NCI-H460 (cell line): ENCODE measurements at places on chromosomes 13 and 19.

DNA sequence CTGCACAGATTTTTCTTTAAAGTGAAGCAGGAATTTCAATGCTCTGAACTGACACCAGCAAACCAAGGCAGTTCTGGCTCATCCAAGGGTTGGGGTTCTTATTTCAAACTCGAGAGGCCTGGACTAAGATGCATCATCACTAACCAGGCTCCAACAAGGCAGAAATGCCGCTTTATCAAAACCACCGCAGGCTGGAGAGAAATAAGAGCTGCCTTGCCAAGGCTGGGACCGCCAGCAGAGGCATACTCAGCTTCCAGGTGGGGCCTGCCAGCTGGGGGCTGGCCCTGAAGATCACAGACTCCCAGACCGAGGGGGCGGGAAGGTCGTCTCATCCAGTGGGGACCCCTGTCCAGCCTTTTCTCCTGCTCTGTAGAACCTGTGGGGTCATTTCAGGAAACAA lies 37.4 kb upstream of the GAS6 start:
- no peak for DNase-seq

DNA sequence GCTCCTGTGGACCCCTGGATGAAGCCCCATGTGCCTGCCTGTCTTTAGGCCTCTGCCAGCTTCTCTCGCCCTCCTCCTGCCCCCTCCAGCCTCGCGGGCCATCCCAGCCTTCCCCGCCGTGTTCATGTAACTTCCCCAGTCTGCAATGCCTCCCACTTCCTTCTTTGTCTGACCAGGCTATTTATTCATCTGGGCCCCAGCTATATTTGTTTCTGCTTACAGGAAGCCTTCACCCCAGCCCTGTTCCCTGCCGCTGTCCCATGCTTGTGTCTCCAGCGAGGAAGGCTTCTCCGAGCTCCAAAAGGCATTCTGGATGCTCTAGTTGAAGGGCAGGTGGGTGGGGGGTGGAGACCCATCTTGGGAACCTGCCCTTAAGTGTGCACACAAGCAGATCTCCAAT lies 7.9 kb upstream of the C3 start:
- DNase-seq: no peak

- DNase-seq: no peak
Measured at GRCh38 chr13:112705286-112705685, 15.4 kb downstream of the ATP11A start.

GRCh38 chr13:32036757-32037156 lies 5.2 kb downstream of the FRY start:
- no peak for DNase-seq

DNA sequence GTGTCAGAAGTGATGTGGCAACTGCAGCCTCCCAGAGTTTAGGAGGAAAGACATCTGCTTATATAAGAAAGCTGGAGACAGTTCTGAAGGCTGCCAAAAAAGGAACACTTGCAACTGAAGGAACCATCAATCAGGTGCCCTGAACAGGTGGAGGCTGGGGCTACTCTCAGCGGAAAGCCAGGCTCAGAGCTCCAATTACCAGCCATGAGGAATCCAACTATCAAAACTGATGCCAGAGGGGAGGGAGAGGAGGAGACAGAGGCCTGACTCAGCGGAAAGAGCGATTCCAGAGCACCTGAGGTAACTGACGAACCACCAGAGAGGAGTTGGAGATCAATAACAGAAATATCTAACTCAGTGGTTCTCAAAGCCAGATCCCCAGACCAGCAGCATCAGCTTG lies 24.3 kb downstream of the LEUTX start:
- no peak for DNase-seq

DNA sequence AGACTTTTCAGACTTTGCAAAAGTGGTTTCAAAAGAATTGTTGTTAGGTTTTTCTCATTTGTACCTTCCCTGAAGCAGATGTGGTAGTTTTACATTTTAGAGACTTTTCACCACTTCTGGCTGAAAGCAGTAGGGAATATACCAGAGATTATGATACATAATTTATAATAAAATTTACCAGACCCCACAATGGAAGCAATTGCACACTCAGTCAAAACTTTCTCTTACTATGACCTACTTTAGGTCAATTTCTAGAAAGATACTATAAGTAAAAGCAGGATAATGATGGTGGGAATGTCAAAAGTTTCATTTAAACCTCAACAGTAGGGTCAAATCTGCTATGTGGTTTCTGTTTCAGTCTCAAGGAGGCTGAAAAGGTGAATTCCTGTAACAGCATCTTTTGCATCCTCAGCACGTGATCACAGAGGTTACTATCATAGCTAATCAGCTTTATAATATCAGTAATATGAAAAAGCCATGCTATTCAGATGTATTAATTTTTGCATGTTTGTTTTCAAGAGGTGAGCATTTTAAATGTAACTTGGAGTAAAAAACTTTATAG lies 26.9 kb downstream of the PCCA start:
- no peak for DNase-seq

GRCh38 chr13:110641055-110642015 lies 26.0 kb downstream of the NAXD start:
- no peak for DNase-seq

DNA sequence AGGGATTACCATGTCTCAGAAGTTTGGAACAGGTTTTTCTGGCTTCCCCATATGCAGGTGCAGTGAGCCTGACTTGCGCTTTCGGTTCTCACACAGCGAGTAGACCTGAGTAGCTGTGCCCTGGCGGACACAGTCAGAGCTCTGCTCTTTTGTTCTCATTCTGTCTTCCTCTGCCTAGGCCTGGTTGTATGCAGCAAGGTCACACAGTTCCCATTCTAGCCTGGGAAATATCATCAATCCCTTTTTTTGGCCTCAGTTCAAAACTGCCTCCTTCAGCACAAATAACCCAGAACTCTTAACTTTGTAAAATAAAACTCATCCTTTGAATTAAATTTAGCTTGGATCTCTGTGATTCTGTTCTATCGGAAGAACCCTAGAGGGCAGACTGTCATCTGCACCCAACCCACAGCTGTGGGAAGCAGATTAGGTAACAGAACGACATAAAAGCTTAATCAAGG lies 10.2 kb downstream of the OXGR1 start:
- no peak for DNase-seq

GRCh38 chr13:80881495-80881894 lies 540.6 kb upstream of the SPRY2 start:
- no peak for DNase-seq

GRCh38 chr13:108276060-108276459 lies 6.5 kb downstream of the TNFSF13B start:
- DNase-seq: no peak

- DNase-seq: no peak
Measured at GRCh38 chr13:21745307-21745706, 74.4 kb downstream of the FGF9 start.

DNA sequence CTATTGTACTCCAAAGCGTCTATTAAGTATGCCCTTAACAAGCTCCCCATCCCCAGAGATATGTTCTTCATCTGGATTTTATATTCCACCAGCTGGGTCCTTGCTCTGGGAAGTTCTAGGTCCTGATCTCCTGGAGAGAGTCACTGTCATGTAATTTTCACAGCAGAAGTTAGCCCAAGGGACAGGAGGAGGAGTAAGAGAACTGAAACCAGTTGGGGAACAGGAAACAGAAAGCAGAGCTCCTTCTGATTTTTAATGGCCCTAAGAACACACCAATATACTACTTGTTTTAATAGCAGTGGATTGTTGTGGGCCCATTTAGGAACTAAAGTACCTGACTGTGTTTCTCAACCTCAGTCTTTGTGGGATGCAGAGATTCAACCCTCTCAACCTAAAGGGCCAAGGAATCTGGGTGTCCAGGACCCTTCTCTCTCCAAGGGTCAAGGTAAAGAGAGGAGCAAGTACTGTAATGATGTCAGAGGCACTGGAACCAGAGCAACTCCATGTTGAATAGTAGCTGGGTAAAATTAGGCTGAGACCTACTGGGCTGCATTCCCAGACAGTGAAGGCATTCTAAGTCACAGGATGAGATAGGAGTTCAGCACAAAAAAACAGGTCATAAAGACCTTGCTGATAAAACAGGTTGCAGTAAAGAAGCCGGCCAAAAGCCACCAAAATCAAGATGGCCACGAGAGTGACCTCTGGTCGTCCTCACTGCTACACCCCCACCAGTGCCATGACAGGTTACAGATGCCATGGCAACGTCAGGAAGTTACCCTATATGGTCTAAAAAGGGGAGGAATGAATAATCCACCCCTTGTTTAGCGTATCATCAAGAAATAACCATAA lies 8.1 kb upstream of the FPR3 start:
- DNase-seq: no peak
